GM19239 (cell line): ENCODE measurements at places on chromosomes 7 and 10.

DNA sequence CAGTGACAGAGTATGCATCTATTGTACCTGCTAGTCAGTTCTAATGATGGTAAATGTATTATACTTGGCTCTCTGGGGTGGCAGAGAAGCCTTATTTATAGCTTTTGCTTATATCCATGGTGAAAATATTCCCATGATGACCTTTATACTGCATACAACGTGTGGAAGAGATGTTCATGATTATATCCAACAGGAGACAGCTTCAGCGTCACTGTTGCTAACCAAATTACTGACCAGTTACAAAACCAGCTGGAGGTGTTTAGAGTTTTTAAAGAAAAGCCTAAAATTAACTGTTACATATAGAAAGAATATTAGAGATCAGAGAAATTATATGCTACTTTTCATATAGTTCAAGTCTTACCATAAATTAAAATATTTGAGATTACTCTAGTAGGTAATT is 280.8 kb downstream of the ETV1 start:
- DNase-seq: no peak

DNA sequence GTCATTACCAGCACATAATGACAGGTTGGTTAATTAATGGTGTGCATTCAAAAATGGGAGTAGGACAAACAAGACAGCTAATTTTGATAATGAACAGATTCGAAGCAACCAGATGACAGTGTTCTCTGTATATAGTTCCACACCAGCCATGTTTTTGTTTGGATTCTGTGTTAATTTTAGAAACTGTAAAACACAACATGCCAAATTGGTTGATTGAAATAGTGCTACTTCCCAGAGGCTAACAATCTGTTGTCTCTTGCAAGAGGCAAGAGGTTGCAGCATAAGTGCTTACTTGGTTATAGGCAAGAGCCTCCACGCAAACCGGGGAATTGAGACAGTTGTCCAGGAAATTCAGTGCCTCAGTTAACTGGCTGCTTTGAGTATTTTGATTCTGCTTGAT is 170.2 kb upstream of the HABP2 start:
- no peak for DNase-seq

DNA sequence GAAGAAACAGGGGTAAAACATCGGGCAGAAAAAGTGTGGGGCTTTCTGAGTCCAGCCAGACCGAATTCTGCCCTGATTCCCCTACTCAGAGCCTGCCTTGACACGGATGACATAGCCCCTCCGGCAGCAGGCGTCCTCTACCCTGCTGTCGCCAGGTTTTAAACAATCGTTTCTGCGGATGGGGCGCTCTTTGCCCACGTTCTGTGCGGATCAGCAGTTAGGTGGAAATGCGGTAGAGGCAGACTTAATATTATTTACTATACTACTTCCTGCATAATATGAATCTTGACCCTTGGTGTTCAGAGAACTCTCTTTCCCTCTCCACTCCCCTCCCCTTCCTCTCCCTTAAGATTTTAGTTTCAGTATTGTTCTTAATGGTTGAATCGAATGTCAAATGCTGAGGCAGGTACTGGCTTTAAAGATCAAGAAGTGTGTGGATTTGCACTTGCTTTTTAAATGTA is 2.4 kb downstream of the GATA3 start:
- DNase-seq: no peak

GRCh38 chr10:6405713-6406112 is 174.4 kb downstream of the PRKCQ start:
- DNase-seq: no peak

GRCh38 chr7:116122972-116123595 is 87.3 kb upstream of the TES start:
- DNase-seq: no peak

DNA sequence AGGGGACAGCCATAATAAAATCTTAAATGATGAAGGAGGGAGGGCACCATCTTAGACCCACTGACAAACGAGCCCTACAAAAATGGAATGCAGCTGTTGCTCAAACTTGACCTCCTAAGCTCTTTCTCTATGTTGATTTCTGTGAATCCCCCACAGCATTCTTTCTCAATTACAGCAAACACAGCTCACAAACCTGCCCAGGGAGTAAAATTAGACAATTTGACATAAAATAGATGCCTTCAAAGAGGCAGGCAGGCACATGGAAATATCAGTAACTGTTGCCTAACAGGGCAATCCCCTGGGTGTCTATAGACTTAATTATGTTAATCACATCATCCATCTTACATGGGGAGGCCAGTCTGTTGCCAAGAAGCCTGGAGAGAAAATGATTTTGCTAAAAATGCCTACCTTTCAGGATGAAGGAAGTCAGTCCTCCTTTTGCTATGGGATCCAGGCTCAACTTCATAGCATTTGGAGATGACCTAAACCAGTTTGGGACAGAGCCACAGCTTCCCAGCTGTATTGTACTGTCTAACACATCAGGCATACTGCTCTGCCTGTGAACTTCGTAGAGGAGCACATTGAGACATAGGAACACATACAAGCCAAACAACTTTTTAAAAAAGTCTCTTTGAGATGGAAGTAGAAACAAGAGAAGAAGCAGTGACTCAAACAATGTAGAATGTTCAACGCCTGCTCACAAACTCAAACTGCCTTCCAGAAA is 1177.4 kb downstream of the SORCS1 start:
- DNase-seq: no peak

GRCh38 chr7:5523052-5523711 is 99.5 kb upstream of the TNRC18 start:
- no peak for DNase-seq

GRCh38 chr7:133629701-133630100 is 376.8 kb downstream of the EXOC4 start:
- DNase-seq: no peak

DNA sequence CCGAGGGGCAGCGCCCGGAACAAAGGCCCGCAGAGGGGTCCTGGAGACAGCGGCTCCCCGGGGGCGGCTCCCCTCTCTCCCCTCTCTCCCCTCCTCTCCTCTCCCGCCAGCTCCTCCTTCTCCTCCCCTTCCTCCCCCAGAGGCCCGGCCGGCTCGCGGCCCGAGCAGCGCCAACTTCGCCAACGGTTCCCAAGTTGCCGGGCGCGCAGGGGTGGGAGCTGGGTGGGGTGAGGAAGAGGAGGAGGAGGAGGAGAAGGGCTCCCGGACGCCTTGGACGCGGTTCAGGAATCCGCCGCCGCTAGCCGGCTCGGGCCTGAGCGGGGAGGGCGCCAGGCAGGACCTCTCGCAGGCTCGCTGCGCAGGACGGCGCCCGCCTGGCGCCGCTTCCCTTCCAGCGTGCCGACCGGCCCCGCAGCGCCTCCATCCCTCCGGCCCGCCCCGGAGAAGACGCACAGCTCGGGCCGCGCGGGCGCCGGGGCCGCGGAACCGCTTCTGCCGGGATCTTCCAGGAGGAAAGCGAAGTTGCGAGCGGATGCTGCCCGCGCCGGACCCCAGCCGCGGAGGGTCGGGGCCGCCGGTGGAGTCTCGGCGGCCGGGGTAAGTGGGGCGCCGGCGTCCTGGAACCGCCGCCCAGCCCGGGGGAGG is at the start of gene CHST3:
Gene CHST3, plus strand, starts transcription at position 298 of the 645 bp plus-strand sequence. CDS start 41,448 bp downstream, outside the sequence.
- DNase-seq: no peak

GRCh38 chr7:1290679-1291356 is 58.1 kb downstream of the UNCX start:
- no peak for DNase-seq

DNA sequence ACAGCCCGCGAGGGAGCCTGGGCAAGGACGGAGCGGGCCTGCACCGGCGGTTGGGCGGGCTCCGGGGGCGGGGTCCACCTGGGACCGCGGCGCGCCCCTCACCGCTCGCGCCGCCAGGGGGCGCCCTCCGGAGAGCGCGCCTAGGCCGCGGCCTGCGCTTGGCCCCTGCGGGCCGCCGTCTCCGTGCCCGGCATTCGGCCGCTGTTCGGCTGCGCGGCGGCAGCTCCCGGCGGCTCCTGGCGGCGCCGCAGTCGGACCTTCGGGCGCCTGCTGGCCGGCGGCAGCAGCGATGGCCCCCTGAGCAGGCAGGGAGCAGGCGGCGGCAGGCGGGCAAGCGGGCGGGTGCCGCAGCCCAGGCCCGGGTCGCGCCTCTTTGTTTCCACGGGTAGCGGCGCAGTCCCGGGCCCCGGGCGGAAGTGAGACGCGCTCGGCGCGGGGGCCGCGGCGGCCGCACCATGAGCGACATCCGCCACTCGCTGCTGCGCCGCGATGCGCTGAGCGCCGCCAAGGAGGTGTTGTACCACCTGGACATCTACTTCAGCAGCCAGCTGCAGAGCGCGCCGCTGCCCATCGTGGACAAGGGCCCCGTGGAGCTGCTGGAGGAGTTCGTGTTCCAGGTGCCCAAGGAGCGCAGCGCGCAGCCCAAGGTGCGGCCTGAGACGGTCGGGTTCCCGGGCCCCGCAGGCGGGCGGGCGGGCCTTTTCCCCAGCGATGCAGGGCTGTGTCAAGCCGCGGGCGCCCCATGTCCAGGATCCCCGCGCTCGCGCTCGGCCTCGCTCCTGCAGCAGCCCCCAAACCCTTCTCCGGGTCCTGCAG is at the start of gene INTS15:
Gene INTS15, plus strand, starts transcription at position 193 of the 816 bp plus-strand sequence. Its CDS starts 263 bp downstream, at position 456.
- DNase-seq: peak; percentile 85

DNA sequence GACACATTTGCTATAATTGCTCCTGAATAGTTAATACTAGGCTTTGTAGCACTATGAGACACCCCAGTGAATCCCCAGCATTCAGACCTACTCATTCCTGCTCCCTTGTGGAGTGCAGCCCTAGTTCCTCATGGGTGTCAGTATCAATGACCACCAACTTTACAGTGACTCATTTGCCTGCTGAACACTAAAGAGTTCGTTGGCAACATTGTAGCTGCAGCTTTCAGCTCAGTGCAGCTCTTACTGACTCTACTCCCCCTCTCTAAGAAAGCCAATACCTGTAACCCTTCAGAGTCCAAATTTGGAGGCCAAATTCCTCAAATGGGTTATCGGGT is 127.1 kb upstream of the MTPN start:
- no peak for DNase-seq

GRCh38 chr7:16271990-16272665 is 149.2 kb downstream of the CRPPA start:
- DNase-seq: no peak

DNA sequence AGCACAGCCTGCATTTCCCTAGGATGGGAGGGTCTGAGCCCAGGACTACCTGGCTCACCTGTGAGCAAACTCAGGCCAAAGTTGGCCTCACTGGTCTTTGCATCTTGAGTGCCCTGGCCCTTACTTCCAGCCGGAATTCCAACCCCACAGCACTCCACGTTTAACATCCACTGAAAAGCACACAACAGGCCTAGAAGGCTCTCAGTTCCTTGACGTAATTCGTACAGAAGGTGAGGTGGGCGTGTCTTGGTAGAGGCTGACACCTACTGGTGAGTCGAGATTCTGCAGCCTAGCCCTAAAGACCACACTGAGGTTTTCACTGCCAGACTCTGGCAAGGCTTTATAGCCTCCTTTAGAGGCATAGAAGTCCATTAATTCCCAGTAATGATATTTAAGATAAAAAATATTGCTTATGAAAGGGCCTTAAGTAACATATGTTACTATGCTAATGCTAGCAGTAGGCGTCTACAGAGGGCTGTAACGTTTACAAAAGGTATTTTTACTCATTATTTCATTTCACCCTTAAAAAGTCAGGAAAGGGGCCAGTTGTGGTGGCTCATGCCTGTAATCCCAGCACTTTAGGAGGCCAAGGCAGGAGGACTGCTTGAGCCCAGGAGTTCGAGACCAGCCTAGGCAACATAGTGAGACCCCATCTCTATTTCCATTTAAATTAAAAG is 95.8 kb downstream of the HIP1 start:
- DNase-seq: peak; percentile 84

- DNase-seq: peak; percentile 57
Observed at GRCh38 chr7:41940760-41941343, 238.0 kb upstream of the INHBA start.

GRCh38 chr7:83941300-83941699 is 253.3 kb downstream of the SEMA3A start:
- DNase-seq: no peak

- no peak for DNase-seq
Observed at GRCh38 chr10:117860135-117860534, 186.6 kb downstream of the RAB11FIP2 start.

- DNase-seq: no peak
Observed at GRCh38 chr7:92020636-92021035, 80.0 kb downstream of the AKAP9 start.

- no peak for DNase-seq
Observed at GRCh38 chr7:70230761-70231160, 632.5 kb downstream of the AUTS2 start.

GRCh38 chr10:98417481-98417959 is 2.5 kb upstream of the PYROXD2 start:
- DNase-seq: no peak

DNA sequence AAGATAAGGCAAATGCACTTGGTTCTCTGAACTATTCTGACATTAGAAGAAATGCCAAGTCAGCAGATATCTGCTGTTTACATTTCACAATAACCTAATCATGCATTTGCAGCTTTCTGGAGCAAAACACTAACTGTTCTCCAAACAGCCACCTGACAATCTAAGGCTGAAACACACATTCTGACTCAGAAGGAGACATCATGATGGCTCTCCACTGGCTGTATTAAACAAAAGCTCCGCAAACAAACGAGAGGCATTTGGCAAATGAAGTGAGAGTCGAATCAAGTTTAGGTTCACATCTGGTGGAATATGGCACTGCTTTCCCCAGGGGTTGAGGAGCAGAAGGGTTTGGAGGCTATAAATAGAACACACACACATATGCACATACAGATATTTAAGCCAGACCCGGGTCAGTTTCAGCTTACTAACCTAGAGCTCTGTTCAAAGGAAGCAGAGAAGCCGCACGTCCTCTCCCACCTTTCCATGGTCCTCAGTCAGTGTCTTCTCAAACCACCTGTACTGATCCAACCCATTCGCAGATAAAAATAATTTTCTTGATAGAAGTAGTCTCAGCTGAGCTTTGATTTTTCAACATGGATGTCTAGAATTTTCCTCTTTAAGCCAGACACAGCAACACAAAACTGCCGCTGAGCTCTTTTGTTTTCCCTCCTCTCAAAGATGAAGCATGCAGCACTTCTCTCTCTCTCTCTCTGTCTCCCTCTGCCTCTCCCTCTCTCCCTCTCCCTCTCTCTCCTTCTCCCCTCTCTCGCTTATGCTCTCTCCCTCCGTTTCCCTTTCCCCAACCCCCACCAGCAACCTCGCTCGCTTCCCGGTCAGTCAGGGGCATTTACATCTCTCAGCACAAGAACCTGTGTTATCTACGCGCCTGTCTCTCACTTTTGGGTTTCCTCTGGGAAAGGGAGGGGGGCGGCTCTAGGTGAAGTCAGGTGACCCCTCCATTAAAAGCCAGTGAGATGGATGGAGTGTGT is 682.8 kb downstream of the MAGI2 start:
- no peak for DNase-seq

GRCh38 chr7:40200791-40201190 is 66.0 kb downstream of the SUGCT start:
- DNase-seq: no peak

- DNase-seq: no peak
Observed at GRCh38 chr10:78436706-78437406, 403.2 kb downstream of the RPS24 start.

GRCh38 chr7:7327423-7327822 is 145.1 kb downstream of the C1GALT1 start:
- DNase-seq: no peak

DNA sequence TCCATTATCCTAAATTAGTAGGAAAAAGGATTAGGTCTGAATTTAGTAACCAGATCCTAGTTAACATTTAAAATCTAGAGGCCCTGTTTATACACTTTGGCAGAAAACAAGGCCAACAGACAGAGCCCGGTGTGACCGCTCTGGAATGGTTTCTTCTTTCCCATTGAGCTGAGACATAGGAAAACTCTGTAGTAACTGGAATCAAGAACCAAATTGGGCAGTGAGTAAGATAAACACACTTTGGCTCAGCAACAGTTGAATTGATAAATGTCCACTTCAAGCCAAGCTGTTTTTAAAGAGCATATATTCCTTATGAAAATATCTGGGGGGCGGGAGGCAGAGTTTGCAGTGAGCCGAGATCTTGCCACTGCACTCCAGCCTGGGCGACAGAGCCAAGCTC is 343.7 kb upstream of the SEMA3A start:
- DNase-seq: no peak
